ENCODE measurements at places on chromosomes 1 and 21.
A peak's percentile ranks its signal among the peaks of the same experiment; 100 is the strongest.

DNA sequence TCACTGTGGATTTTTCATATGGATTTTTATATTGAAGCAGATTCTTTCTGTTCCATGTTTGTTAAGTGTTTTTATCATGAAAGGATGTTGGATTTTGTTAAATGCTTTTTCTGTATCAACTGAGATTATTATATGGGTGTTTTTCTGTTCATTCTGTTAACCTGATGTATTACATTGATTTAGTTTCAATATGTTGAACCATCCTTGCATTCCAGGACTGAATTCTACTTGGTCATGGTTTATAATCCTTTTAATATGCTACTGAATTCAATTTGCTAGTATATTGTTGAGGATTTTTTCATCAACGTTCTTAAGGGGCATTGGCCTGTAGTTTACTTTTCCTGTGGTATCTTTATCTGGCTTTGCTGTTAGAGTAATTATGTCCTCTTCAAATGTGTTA, 55.8 kb downstream of the CCDC30 start:
- DNase-seq: no peak

DNA sequence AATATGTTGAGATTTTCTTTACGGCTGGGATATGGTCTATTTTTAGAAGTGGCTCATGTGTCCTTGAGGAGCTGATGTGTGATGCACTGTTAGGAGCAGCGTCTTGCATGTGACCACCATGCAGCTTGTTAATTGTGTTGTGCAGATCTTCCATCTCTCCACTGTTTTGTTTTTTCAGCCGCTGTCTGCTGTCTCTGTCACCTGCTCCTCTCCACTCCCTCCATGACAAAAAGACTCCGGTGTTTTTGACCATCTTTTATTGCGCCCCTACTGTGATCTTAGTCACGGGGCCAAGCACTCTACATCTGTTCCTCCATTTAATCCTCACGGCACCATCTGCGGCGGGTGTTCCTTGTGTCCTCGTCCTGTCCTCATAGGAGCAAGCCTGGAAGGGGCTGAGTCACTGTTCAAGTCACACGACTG, 51.8 kb downstream of the ADARB1 start:
- DNase-seq: peak; percentile 99

DNA sequence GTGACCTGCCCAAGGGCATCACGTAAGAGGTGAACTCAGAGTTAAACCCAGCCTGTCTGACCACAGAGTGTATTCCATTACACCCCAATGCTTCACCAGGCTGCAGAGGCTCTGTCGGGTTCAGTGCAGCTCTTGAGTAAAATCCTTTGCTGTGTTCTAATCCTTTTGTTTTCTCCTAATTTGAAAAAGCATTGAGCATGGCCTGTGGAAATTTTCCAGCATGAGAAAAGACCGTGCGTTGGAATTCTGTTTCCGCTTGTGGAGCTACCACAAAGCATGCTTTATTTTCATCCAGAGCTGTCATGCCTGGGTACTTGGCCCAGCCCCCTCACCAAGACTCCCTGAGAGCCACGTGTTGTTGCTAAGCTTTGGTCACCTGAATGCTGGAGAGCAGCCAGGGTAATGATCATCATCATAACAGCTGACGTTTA, 317.6 kb downstream of the PRDM2 start:
- DNase-seq: no peak

DNA sequence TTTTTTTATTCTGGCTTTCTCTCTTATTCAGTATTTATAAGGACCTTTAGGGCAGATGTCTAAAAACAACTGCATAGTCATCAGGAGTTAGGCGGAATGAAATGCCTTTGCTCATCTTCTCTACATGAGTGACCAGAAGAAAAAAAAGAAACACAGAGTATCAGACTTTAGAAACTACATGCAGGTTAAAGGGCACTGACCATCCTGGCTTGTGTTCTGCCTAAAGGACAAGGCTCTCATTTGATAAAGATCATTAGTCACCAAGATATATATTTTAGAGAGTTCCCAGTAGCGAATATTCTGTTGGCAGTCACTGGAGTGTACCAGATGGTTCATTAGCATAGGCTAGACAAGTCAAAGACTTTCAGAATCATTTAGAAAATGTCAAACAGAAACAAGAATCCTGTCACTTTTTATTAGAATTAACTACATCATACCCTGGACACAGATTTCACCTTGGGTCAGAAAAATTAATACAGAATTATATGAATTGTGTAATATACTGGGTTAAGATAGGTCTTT, 145.6 kb downstream of the NR5A2 start:
- DNase-seq: no peak

- DNase-seq: peak; percentile 91
Observed at GRCh38 chr1:11735854-11736745, at the start of gene AGTRAP. Gene AGTRAP (plus strand): TSS chr1:11736136. CDS start chr1:11736209, 73 bp downstream.

- no peak for DNase-seq
Observed at GRCh38 chr1:154747380-154747739, 122.7 kb downstream of the KCNN3 start.

DNA sequence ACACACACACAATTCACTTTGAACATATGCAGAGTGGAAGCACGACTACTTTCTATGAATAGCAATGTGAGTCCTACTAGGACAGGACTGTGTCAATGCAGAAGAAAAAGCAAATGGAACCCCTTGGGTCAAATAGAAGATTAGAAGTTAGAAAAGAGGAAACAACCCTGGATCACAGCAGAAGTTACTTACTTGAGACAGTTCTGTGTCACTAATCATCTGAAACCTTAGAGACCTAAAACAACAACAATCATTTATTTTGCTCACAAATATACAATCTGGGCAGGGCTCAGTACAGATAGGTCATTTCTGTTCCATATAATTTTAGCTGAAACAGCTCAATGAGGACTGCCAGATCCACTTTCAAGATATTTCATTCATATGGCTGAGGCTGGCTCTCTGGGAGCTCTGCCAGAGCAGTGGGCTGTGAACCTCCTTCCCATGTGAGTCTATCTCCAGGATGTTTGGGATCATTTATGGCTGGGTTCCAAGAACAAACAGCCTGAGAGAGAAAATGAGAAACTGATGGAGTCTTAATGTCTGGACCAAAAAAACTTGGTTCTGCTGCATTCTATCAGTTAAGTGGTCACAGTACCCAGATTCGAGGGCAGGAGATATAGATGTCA, 42.5 kb upstream of the IL10 start:
- DNase-seq: no peak
